ENCODE measurements at places on chromosomes 6 and 20. TPM values are rescaled to one million over a fixed set of nuclear protein-coding genes. Genes with fewer than 3 reads are reported as not detected.

MOG gene
- polyA plus RNA-seq: not detected

BTNL2 gene
- not detected for polyA plus RNA-seq

KIAA1755 gene
- 1.3 TPM for polyA plus RNA-seq

XKR7 gene
- not detected for polyA plus RNA-seq

HAO1 gene
- 164 TPM for polyA plus RNA-seq

SIRPD gene
- not detected for polyA plus RNA-seq

INSM1 gene
- polyA plus RNA-seq: not detected

TBXT gene
- not detected for polyA plus RNA-seq

SSTR4 gene
- not detected for polyA plus RNA-seq

TMEM217 gene
- 0.57 TPM for polyA plus RNA-seq

CYP39A1 gene
- polyA plus RNA-seq: 29.8 TPM

NCOA5 gene
- polyA plus RNA-seq: 3.2 TPM

PTPRK gene
- polyA plus RNA-seq: 12.1 TPM

KHDC1 gene
- not detected for polyA plus RNA-seq

DNMT3B gene
- 0.36 TPM for polyA plus RNA-seq

CPNE5 gene
- polyA plus RNA-seq: 1.1 TPM

ERVFRD-1 gene
- polyA plus RNA-seq: 0.28 TPM
